ENCODE measurements at places on chromosomes 3 and 15. TPM values are rescaled to one million over a fixed set of nuclear protein-coding genes. Genes with fewer than 3 reads are reported as not detected.

Gene HCLS1
- not detected for total RNA-seq

Gene IL20RB
- 1.3 TPM for total RNA-seq

Gene MEX3B
- 5.9 TPM for total RNA-seq

Gene LPCAT4
- 36.6 TPM for total RNA-seq

Gene SUCNR1
- total RNA-seq = 0.09 TPM

Gene RBP2
- not detected for total RNA-seq

Gene SCN11A
- total RNA-seq = not detected

Gene CAND2
- total RNA-seq = 0.54 TPM

Gene GORASP1
- total RNA-seq = 24.0 TPM

Gene SERPINI2
- total RNA-seq = not detected

Gene GALK2
- total RNA-seq = 17.3 TPM

Gene DPPA2
- not detected for total RNA-seq

Gene CHRM5
- not detected for total RNA-seq

Gene CLSTN2
- 0.02 TPM for total RNA-seq

Gene STRIT1
- total RNA-seq = not detected

Gene ZNF80
- not detected for total RNA-seq

Gene CRYBG3
- 6.9 TPM for total RNA-seq

Gene IREB2
- 43.9 TPM for total RNA-seq

Gene ADCY5
- total RNA-seq = 0.32 TPM

Gene CD80
- not detected for total RNA-seq

Gene ABHD17C
- total RNA-seq = 29.0 TPM

Gene GUCA1C
- total RNA-seq = not detected

Gene CLDN18
- total RNA-seq = not detected

Gene GRK7
- total RNA-seq = not detected

Gene ROBO1
- 11.9 TPM for total RNA-seq

Gene SKOR1
- total RNA-seq = 0.06 TPM

Gene MKRN2
- total RNA-seq = 24.7 TPM

Gene FBLN2
- total RNA-seq = 3.1 TPM

Gene C3orf52
- 12.5 TPM for total RNA-seq

Gene CCR4
- not detected for total RNA-seq

Gene CLDN1
- total RNA-seq = 28.6 TPM

Gene LRRIQ4
- total RNA-seq = not detected

Gene RBM5
- total RNA-seq = 30.4 TPM

Gene LYZL4
- total RNA-seq = not detected

Gene NAA50
- 102 TPM for total RNA-seq

Gene CFAP161
- total RNA-seq = not detected

Gene EFHB
- total RNA-seq = 0.53 TPM

Gene SLCO2A1
- total RNA-seq = 0.08 TPM

Gene RBMS3
- total RNA-seq = 0.48 TPM

Gene SLC27A2
- 42.0 TPM for total RNA-seq

Gene AGBL1
- total RNA-seq = not detected

Gene PLS1
- 12.2 TPM for total RNA-seq

Gene NOX5
- total RNA-seq = 0.41 TPM

Gene SLC22A14
- total RNA-seq = not detected

Measured in A549 treated with ZK216348 at 1 μM for 4 hours (cell line).